ENCODE measurements at places on chromosomes 6 and 20. TPM values are rescaled to one million over a fixed set of nuclear protein-coding genes. Genes with fewer than 3 reads are reported as not detected.

The HBS1L gene
- 89.8 TPM for total RNA-seq

The SLC22A2 gene
- total RNA-seq = not detected

The DEFB123 gene
- total RNA-seq = not detected

The TRMT6 gene
- total RNA-seq = 7.1 TPM

The DOP1A gene
- total RNA-seq = 17.7 TPM

The GPR6 gene
- not detected for total RNA-seq

The VSTM2L gene
- total RNA-seq = 10.3 TPM

The ADGRF4 gene
- total RNA-seq = not detected

The DNMT3B gene
- 0.50 TPM for total RNA-seq

The HLA-DQA2 gene
- total RNA-seq = 2.7 TPM

The EYA2 gene
- 1.4 TPM for total RNA-seq

The NTSR1 gene
- total RNA-seq = not detected

The ZDHHC14 gene
- 10.0 TPM for total RNA-seq

The FOXS1 gene
- 1.3 TPM for total RNA-seq

The C6orf132 gene
- total RNA-seq = 2.2 TPM

The TNFRSF6B gene
- 0.64 TPM for total RNA-seq

The AURKA gene
- 7.0 TPM for total RNA-seq

The TSPO2 gene
- not detected for total RNA-seq

The SMPDL3A gene
- 4.4 TPM for total RNA-seq
